Left lung (tissue), 14 donors: ENCODE measurements at places on chromosomes 1 and 21.

GRCh38 chr1:3880429-3881192, 19.5 kb downstream of the C1orf174 start:
- peak; percentile 31 for DNase-seq

DNA sequence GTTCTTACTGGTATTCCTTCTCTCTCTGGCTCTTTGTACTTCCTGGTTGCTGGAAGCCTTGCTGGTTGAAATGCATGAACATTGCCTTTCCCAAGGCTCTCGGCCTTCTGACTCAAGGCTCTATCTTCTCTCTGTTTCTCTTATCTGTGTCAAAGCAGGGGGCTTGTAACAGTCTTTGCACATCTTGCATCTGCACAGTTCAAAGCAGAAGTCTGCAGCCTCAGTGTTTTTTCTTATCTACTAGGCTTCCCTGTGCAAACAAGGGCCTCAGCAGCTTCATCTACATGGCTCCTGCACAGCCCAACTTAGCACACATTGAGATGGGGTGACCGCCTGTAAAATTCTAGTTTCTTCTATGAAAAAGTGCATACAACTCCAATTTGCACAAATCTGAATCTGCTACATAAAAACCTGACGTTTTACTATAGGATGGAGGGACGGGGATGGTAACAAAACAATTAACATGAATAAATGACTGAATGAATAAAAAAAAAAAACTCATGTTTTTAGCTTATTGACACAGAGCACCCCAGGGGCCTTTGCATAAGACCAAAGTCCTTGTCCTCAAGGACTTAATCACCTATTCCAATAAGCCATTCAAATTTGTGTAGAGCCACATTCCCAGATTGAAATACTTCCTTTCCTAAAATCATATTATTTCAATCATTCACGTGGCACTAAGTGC, 458.3 kb downstream of the LMO4 start:
- DNase-seq, result no peak

- peak; percentile 87 for DNase-seq
Measured at GRCh38 chr1:119870917-119871596, 25.3 kb downstream of the ADAM30 start.

DNA sequence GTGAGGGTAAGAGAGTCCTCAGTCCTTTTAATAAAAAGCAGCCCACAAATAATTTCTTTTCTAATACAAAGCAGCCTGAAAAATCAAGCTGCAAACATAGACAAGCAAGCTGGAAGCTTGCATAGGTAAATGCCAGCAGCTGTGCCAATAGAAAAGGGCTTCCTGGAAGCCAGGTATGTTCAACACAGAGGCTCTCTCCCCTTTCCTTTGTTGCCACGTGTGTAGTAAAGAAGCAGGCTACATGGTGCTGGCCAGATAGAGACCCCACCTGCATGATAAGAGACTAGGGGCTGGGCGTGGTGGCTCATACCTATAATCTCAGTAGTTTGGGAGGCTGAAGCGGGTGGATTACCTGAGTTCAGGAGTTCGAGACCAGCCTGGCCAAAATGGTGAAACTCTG, 50.1 kb upstream of the ERRFI1 start:
- DNase-seq, result no peak

DNA sequence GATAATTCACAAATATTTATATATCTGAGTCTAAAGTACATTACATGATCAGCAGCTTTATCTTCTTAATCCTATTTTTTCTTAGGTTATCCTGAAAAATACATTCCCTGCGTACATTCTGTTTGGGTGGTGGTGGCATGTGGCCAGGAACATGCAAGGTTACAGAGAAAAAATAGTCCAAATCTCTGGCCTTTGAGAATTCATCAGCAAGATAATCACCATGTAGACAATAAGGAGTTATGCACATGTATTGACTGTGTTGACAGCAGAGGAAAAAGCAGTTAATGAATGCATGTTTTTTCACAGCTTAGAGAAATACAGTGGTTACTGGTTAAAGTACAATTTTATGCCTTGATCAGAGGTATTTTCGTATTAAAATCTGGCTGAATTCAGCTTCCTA, 49.0 kb downstream of the ABCA4 start:
- no peak for DNase-seq
